GM13976 (cell line): ENCODE measurements at places on chromosomes 13 and 19.

GRCh38 chr13:42116225-42116624 is 67.8 kb downstream of the DGKH start:
- no peak for DNase-seq

DNA sequence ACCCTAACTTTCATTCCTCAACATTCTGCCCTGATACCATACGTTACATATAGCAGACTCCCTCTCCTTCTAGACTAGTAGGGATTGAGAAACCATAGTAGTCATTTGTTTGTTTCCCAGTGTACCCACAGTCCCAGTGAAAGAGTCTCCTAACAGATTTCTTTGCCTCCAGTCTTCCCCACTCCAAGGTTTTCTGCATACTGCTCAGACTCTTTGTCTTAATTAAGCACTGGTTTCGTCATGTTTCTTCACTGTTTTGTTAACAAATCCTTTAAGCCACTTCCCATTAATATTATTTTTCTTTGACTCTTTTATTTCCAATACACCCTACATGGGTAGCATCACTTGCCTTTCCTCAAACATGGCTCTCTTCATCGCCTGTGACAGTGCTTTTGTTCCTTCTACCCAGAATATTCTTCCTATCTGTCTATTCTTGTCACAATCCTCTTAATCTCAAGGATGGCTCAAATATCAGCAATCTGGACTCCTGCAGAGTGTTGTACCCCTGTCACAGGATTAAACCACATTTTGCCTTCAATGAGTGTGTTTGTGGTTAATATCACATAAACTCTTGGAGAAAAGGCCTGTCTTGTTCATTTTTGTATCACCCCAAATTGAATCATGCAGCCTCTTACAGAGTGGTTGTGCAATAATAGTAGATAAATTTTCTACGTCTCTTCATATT is 92.7 kb upstream of the KLF12 start:
- DNase-seq: no peak

DNA sequence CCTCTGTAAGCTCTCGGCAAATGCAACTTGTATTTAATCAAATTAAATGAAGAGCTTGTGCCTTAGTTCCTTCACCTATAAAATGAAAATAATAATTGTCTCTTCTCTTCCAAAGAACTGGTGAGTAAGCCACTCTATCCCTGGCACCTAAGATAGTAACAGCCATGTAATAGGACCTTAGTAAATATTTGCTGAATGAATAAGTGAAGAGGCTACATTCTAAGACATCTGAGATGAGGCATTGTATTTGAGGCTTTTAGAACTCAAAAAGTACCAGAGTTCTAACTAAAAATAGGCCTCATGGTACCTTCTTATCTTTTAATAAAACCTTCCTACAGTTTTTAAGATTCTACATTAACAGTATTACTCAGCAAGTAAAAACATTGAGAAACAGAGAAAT is 17.3 kb upstream of the DCLK1 start:
- DNase-seq: no peak

GRCh38 chr19:33667141-33667650 is 45.4 kb downstream of the CHST8 start:
- no peak for DNase-seq

DNA sequence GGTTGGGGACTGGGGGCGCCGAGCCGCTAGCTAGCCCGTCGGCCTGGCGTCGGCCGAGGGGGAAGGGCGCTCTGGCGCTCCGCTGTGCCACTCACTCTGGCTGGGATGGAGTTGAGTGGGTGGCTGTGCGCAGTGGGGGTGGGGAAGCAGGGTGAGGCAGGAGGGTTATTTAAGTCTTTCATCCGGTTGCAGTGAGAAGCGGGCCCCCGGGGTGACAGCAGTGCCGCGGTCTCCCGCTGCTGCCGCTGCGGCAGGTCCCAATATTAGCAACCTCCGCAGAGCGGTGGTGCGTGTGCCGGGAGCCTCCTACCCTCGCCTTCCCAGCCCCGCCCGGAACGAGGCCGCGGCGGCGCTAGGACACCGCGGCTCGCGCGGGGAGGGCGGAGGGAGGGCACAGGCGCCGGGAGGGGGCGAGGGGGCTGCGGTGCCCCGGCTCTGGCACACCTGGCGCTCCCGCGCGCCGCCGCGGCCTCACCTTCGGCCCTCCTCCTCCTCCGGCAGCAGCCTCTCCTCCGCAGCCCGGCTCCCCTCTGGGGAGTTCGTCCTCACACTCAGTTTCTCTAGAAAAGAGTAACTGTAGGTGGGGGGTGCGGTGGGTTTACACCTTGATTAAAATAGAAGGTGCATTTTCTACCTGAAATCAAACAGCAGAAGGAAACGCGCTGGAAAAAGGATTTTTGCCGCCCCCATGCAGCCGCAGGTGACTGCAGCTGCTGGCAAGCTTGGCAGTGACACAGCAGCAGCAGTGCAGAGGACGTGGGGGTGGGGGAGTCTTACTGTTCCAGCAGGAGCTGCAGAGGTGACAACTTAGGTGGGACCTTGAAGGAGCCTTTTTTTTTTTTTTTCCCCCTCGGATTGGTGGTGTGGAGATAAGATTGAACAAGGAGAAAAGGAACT is 4.5 kb downstream of the FGF9 start:
- peak; percentile 43 for DNase-seq
